ENCODE measurements at places on chromosomes 7 and 10. TPM values are rescaled to one million over a fixed set of nuclear protein-coding genes. Genes with fewer than 3 reads are reported as not detected.

FRMD4A gene
- total RNA-seq = 32.1 TPM

LRRN3 gene
- total RNA-seq = 2.7 TPM

CCL26 gene
- total RNA-seq = 1.2 TPM

HECW1 gene
- 3.6 TPM for total RNA-seq

ADCYAP1R1 gene
- not detected for total RNA-seq

ANXA8L1 gene
- total RNA-seq = not detected

RHOBTB1 gene
- 15.8 TPM for total RNA-seq
